ENCODE measurements at places on chromosomes 7 and 10.

- DNase-seq, result no peak
Measured at GRCh38 chr10:89646889-89647657, 2.0 kb upstream of the PANK1 start.

GRCh38 chr7:100177045-100178001, at the start of the genes GPC2 and STAG3:
TSS of gene GPC2 (minus strand) at chr7:100177381. CDS start at chr7:100177199, 182 bp downstream.
TSS of gene STAG3 (plus strand) at chr7:100177918. CDS start at chr7:100180557, 2,639 bp downstream.
- peak; percentile 96 for DNase-seq

DNA sequence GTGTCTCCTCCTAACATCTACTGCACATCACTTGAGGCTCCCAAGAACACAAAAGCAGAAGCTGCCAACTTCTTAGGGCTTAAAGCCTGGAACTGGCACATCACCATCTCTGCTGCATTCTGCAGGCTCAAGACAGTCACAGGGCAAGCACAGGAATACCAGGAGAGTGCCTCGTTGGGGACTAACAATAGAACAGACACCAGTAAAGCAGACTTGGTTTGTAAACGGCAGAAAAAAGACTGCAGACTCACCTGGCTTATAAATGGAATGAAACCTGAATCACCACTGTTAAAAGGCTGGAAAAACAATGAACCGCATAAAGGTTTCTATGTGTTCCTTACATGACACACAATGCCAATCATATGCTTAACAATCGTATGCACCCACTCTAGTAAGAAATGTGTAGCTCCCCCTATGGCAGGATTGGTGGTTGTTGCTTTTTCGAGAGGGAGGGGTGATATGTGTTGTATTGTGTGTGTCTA, 12.8 kb downstream of the RHEB start:
- DNase-seq, result no peak

DNA sequence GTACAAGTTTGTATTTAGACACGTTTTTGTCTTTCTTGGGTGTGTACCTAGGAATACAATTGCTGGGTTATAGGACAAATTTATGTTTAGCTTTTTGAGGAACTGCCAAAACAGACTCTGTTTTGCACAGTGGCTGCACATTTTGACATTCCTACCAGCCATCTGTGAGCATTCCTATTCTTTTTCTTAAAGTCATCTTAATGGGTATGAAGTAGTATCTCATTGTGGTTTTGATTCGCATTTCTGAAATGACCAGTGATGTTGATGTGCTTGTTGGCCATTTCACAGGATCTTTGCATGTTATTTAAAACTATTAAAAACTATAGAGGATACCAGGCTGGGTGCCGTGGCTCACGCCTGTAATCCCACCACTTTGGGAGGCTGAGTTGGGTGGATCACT, 32.6 kb upstream of the IL15RA start:
- no peak for DNase-seq

GRCh38 chr10:129936923-129937300, 27.2 kb downstream of the EBF3 start:
- DNase-seq, result no peak

DNA sequence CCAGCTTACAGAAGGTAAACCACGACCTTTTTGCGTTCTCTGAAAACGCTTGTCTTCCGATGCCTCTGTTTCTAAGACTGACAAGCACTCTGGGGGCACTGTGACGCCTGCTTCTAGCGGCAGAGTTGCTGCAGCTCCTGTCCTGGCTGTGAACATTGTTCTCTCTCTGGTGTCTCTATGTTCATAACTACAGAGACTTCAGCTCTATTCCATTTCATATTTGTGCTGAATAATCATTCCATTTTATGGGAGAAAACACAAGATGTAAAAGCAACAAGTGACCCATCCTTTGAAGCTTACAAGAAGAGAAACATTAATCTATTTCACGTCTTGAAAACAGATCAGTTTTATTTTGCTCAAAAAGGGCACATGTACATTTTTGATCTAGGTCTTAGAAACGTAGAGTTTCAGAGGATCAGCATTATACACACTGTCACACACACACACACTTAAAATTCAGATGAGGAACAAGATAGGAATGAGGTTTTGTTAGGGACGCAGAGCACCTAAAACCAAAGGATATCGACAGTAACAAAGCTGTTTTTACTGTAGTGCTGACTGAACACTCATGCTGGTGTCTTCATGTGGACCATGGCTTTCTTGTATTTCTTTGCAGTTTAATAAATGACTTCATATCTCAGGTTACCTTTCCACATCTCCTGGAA, 3.0 kb downstream of the IKZF1 start:
- DNase-seq, result peak; percentile 57

- no peak for DNase-seq
Measured at GRCh38 chr10:22534849-22535604, 179.4 kb downstream of the PIP4K2A start.

GRCh38 chr10:119654540-119654939, 3.4 kb downstream of the BAG3 start:
- no peak for DNase-seq

DNA sequence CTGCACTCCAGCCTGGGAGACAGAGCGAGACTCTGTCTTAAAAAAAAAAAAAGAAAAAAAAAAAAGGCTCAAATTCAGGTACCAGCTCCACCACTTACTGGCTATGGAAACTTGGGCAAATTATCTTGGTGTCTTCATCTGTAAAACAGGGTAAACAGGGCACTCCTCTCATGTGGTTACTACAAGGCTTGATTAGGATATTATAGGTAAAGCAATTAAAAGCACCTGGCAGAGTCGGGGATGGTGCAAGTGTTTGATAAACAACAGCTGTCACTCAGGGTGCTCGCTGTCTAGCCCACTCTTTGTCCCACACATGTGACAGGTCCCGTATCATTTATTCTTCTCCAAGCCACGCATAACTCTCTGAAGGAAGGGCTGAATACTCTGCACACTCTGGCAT, 96.9 kb downstream of the SORBS1 start:
- no peak for DNase-seq

Data from T follicular helper cell (primary cell).